ENCODE measurements at places on chromosomes 1 and 21.
A peak's percentile ranks its signal among the peaks of the same experiment; 100 is the strongest.

GRCh38 chr1:117892512-117892911, 36.9 kb downstream of the GDAP2 start:
- DNase-seq, result no peak

DNA sequence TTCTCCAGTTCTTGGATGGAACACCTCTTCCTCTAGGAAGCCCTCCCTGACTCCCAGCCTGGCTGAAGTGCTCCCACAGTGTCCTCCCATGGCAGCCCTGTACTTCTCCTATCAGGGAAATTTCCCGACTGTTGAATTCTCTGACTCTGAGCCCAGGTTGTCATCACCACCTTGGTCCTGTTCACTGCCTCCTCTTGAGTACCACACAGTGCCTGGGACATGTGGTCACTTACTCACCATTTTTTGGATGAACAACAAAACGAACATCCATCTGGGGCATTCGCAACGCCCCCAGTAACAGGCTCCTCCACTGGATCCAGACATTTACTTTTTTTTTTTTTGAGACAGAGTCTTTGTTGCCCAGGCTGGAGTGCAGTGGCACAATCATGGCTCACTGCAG, 37.4 kb downstream of the CHD5 start:
- DNase-seq, result no peak

GRCh38 chr1:100580446-100580845, 42.5 kb downstream of the GPR88 start:
- DNase-seq, result no peak

DNA sequence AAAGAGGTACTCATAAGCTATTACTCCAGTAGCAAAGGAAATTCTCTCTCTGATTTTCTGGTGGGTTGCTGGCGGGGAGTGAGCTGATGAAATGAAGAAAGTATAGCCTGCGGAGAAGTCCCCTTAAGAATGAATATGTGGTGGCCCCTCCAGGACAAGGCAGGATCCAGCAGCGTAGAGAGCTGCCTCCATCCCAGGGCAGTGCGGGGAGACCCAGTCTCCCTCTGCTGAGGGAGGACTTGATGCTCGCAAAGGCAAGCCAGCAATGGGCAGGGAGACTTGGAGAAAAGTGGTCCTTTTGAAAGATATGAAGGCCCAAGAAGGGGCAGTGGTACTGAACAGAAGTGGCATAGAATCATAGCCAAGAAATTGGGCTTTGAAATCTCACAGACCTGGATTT, 106.0 kb upstream of the SLC44A3 start:
- DNase-seq, result no peak

DNA sequence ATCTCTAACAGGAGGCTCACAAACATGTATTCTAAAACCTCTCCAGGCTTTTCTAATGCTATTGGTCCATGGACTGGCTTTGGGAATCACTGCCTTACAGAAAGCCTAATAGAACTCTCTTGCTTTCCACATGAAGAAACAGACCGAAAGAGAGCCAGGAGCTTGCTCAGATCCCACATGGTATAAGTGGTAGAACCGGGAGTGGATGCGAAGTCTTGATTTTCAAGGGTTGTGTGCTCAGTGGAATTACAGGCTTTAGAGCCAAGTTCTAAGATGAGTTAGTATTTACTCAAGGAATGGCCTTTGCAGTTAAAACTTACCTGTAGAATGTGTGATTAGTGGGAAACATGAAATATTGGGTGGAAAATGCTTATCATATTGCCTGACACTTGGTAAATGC, 54.3 kb upstream of the HSD17B7 start:
- no peak for DNase-seq

DNA sequence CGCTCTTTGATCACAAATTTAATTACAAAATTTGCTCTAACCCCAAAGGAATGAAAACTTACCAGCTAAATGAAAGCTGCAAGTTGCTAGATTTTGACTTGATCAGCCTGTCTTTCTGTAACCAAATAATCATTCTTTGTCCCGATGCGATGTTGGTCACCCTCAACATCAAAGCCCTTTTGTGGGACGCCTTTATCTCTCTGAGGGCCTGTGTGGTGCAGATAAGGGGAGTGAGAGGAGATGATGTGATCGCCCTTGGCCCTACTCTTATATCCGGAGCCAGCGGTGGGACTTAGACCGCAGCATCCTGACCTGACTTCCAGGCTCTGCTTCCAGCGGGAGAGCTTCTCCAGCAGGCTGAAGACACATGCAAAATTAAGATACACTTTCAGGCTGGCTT, 19.3 kb upstream of the UMODL1 start:
- no peak for DNase-seq

DNA sequence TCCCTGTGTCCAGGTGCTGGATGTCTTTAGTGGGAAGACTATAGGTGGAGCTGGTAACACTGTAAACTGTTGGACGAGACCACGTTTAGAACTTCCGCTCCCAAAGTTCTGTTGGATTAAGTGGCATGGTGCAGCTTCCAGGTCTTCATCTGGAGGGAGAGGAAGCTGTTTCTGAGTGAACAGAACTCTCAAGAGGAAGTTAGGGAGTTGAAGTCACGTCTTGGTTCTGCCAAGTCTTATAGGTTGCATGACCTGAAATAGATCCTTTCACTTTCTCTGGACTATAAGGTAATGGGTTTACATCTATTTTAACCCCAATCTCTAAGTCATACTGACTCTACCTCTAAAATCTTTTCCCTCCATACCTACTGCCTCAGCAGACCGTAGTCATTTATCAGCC, 97.4 kb upstream of the TNR start:
- DNase-seq, result no peak

GRCh38 chr1:198352975-198353695, 187.3 kb downstream of the ATP6V1G3 start:
- no peak for DNase-seq

DNA sequence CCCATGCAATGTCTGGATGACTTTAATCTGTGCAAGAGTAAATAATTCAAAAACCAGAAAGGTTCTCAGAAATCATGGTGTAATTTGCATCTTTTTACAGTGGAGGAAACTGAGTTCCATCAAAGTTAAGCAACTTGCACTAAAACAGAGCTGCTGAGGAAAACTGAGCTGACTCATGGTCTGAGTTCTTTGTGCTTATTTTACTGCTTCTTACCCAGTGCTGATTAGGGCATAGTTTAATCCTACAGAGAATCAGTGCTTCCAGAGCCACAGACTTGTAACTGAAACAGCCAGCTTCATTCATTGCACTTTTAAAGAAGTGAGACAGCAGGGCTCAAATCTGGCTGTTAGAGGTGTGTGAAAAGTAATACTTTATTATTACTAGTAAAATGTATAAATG, 10.9 kb upstream of the RWDD3 start:
- no peak for DNase-seq

DNA sequence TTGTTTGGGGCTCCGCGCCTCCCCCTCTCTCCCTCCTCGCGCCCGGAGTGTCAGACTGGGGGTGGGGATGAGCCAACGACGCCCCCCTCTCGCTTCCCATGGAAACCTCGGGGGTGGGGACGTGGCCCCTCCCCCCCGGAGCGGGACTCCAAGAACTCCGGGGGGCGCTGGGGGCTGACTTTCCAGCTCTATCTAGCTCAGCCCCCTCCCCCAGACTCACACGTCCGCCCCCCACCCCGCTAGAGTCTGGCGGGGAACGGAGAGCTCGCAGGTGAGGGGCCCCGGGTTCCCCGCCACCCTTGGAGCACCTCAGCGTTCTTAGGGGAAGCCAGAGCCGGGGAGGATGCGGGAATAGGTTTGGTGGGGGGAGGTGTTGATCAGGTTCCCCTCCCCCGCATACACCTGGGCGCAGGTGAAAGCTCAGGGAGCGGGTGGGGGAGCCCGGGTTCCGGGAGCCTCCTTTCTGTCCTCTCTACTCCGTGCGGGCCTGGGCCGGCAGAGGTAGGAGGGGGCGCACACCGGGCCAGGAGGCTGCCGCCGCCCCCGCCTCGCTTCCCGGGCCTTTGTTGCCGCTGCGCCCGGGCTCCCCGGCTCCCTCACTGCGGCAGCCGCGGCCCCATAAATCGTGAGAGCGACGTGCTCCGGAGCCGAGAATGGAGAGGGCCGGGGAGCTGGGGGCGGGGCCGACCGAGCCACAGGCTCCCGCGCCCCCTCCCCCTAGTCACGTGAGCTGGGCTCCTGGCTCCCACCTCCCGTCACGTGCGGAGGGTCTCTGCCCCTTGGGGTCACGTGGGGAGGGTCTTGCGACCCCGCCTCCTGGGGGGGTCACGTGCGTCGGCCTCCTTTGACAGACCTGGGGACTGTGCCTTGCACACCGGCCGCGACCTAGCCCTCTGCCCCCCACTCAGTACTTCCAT, 1.9 kb downstream of the EFNA3 start:
- DNase-seq, result peak; percentile 45

GRCh38 chr1:27166351-27166802, 11.5 kb upstream of the SLC9A1 start:
- no peak for DNase-seq

GRCh38 chr1:177257128-177257527, 86.4 kb downstream of the BRINP2 start:
- no peak for DNase-seq

- DNase-seq, result no peak
Measured at GRCh38 chr1:3070309-3070643, 1.3 kb downstream of the PRDM16 start.

DNA sequence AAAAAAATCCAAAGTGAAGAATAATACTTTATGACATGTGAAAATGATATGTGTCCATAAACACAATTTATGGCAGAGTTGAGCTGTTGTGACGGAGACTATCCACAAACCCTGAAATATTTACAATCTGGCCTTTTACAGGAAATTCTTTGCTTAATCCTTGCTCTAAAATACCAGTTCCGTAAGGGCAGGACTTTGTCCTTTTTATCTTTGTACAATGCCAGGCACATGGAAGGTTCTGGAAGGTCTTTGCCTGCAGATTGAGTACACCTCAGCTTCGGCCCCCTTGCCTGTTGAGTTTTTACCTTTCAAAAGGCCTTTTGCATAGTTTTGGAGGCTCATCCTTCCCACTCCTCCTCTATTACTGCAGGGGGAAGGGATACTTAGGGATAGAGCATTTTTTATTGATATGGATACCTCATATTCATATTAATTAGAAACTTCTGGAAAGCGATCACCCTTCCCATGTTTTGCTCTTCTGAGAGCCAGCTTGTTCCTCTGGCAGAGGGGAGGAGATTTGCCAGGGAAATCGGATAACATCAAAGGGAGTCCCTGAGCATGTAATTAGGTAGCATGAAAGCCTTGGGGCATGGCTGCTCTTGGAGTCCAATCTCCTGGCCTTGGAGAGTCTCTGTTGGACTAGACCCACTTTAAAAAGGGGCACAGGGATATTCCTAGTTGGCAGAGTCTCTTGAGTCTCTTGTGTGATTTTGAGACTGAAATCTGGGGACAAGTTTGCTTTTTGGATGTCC, 217.1 kb downstream of the KCNJ6 start:
- DNase-seq, result no peak

- no peak for DNase-seq
Measured at GRCh38 chr1:224609333-224609732, 6.8 kb upstream of the CNIH3 start.

GRCh38 chr1:90434460-90434859, 282.6 kb downstream of the BARHL2 start:
- no peak for DNase-seq

DNA sequence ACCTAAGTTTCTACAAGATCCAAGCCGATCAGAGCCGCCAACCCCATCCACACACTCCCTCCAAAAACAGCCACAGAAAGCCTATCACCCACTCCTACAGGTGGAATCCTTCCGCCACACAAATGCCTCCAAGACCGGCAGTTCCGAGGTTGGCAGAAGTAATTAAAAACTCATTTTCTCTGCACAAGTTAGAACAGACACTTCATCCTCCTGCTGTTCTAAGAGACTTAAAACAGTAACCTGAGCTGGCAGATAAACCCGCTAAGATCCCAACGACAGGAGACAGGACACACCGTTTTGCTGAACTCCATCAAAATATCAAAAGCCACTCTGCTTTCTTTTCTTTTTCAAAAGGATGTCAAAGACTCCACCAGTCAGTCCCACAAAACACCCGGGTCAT, 2.8 kb downstream of the SSBP3 start:
- DNase-seq, result no peak

- peak; percentile 13 for DNase-seq
Measured at GRCh38 chr1:220878191-220879075, 810 bp upstream of the HLX start.

DNA sequence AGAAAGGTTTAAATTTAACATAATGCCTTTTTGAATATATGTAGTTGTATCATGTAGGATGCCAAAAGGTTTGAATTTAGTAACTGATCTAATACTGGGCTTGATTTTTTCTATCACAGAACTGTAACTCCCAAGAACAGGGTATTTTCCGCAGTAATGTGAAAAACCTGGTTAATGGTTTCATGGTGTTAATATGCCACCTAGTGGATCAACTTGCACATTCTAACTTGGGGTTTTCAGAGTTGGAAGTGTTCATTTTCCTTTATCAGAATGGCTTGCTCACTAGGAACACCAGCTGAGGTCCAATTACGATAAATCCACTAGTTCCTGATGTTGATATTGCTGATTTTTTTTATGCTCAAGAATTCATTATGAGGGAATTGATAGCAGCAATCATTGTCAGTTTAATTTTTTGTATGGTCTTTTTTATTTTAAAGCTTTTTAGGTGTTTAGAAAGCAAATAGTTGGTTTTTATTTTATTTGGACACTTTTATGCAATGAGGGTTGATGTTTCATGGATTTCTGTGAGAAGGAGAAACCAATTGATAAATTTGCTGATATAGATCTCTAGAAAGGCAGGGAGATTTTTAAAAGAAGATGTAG, 157.2 kb downstream of the PLA2G4A start:
- DNase-seq, result no peak

GRCh38 chr1:24526940-24527542, 24.4 kb downstream of the RCAN3 start:
- DNase-seq, result peak; percentile 58

GRCh38 chr1:219794085-219794743, 134.1 kb downstream of the SLC30A10 start:
- DNase-seq, result no peak

DNA sequence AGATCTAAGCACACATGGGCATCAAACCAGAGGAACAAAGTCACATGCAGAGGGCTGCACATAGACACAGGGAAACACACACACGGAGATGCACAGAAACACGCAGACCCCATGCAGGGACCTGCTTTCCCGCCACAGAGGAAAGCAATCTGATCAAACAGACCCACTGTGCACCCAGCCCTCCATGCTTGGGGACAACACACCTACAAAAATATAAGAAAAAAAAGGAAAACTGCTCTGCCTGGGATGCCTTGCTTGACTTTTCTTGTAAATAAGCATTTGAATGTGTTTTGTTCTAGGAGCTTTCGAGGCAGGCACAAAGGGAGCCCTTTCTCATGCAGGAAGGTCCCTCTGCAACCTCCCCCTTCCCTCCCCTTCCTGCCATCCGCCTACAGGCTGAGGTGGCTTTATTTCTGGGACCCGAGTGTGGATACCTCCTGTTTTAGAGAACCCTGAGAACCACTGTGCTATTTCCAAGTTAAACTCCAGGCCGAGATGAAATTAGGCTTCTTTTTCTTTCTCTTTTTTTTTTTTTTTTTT, 3.5 kb upstream of the ICMT start:
- DNase-seq, result no peak

GRCh38 chr1:45979074-45979777, 153.2 kb downstream of the PIK3R3 start:
- no peak for DNase-seq

DNA sequence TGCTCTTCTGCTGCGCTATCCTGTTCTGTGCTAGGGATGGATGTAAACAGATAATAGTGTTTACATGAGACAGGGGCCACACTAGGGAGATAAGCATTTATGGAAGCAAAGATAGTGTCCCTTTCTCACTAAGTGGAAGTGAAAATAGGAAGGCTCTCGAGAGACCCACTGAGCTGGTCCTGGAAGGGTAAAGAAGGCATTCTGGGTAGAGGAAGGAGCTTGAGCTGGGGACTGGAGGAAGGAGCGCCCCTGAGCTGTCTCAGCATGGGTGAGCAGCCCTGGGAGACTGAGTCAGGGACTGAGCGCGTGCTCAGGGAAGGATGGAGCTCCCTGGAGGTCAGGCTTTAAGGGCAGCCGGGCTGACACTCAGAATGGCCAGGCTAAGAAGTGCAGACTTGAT, 93.3 kb downstream of the IGSF21 start:
- DNase-seq, result no peak

Data from activated CD4-positive, alpha-beta memory T cell treated with anti-CD3 and anti-CD28 coated beads for 36 hours (primary cell).